Activated CD4-positive, alpha-beta T cell treated with anti-CD3 and anti-CD28 coated beads, Interleukin-2, amount 50 U/mL, for 1 hour (primary cell): ENCODE measurements at places on chromosomes 5 and 9.
A peak's percentile ranks its signal among the peaks of the same experiment; 100 is the strongest.

DNA sequence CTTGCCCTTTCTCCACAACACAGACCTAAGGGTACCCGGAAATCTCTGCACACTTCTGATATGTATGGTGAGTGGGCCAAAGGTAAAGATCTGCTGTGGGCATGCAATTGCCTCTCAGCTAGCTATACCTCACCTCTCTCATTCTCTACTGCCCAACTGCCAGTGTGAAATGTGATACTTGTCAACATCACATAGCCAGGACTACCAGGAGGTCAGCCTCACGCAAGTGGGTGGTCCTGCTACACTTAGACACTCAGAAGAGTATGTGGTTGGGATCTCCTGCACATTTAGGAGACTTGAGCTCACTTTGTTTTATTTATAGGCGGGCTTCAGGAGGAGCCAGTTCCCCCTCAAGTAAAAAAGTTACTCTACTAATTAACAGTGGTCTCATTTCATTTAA, 88.0 kb upstream of the MAN2A1 start:
- DNase-seq: no peak

- DNase-seq: no peak
Measured at GRCh38 chr9:127133739-127134167, 11.3 kb upstream of the ANGPTL2 start.

GRCh38 chr5:36744773-36745589, 131.6 kb upstream of the NIPBL start:
- DNase-seq: peak; percentile 22

GRCh38 chr9:38622288-38622674, 1.9 kb upstream of the ANKRD18A start:
- peak; percentile 4 for DNase-seq

DNA sequence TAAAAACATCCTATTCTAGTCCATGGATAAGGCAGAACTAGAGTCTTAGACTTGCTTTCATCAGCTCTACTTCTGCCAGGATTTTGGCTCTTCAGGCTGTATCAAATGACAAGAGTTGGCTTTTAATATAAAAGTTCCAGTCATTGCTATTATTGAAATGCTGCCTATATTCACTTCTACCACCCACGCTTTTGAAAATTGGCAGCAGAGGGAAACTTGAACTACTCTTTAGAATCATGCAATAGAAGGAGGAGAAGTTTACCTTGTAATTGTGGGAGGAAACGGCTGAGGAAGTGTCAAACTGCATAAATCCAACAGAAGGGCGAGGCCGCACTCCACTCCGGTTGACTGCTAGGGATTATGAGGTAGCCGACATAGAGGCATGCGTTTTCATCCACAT, 122.6 kb upstream of the BASP1 start:
- no peak for DNase-seq

- no peak for DNase-seq
Measured at GRCh38 chr5:14258840-14259239, 115.7 kb downstream of the TRIO start.

- no peak for DNase-seq
Measured at GRCh38 chr5:1213508-1214162, 11.5 kb upstream of the SLC6A18 start.

DNA sequence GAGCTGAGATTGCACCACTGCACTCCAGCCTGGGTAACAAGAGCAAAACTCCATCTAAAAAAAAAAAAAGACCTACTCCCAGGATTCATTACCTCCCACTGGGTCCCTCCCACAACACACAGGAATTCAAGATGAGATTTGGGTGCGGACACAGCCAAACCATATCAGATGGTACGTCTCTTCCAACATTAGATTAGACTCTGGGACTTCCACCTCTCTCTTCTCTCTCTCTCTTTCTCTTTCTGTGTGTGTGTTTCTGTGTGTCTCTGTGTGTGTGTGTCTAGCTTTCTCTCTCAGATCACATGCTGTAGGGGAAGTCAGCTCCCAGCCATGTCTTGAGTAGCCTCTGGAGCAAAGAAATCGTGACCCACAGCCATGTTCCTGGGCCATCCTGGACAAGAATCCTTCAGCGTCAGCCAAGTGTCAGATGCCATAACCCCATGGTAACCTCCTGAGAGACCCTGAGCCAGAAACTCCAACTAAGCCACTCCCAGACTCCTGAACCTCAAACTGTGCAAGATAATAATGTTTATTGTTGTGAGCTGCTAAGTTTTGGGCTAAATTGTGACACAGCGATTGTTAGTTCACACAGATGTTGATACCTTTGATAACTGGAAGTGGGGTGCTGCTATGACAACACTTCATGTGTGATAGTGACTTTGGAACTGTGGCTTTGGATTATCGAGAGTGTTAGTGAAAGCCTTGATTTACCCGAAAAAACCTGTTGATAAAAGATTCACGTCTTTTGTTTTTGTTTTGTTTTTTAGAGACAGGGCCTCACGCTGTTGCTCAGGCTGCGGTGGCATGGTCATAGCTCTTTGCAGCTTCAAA, 4.1 kb upstream of the CMBL start:
- DNase-seq: no peak

DNA sequence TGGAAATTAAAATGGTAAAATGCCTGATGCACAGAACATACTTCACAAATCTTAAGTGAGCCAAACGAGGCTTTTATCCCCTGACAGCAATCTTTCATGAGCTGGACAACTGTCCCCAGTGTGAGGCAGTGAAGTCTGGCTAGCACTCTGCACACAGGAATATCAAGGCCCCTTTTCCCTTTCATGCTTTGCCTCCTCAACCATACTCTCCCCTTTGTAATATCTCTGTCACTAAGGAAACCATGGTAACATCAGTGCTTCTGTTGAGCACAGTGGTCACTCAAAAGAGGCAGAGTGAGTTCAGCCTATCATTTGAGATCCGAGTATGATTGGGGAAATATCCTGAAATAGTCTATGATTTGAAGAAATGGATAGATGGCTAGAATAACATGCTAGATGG, 318.3 kb downstream of the ENC1 start:
- DNase-seq: no peak

DNA sequence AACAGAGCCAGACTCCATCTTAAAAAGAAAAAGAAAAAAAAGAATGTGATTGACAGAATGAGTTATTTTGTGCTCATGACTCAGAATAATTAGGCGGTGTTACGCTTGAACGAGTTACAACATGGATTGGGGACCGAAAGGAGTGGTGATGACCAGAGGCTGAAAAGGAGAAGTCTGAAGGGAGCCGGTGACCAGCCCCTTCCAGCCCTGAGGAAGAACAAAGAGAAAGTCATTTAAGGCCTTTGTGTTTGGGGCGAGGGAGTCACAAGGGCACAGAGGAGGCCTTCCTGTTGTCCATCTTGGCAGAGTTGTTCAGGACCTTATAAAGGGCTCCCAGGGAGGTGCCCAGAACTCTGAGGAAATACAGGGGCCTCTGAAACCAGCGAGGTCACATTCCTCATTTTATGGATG, 131.6 kb downstream of the GOLPH3 start:
- DNase-seq: no peak

DNA sequence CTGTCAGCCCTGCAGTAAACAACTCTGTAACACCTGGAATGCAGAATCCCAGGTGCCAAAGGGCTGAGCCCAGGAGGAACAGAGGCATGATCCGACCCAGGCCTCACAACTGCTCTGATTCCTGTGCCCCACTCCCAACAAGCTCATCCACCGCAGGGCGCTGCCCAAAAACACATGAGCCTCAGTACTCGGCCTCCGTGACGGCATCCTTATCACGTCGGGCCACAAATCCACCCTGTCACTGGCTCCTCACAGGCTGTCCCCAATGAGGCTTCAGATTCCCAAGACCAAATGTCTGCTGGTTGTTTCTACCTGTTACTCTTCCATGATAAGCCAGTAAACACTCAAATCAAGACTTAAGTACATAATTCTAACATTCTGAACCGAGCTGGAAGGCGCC, 15.2 kb downstream of the QSOX2 start:
- DNase-seq: no peak

GRCh38 chr5:172106511-172107356, 81.3 kb downstream of the STK10 start:
- peak; percentile 69 for DNase-seq

DNA sequence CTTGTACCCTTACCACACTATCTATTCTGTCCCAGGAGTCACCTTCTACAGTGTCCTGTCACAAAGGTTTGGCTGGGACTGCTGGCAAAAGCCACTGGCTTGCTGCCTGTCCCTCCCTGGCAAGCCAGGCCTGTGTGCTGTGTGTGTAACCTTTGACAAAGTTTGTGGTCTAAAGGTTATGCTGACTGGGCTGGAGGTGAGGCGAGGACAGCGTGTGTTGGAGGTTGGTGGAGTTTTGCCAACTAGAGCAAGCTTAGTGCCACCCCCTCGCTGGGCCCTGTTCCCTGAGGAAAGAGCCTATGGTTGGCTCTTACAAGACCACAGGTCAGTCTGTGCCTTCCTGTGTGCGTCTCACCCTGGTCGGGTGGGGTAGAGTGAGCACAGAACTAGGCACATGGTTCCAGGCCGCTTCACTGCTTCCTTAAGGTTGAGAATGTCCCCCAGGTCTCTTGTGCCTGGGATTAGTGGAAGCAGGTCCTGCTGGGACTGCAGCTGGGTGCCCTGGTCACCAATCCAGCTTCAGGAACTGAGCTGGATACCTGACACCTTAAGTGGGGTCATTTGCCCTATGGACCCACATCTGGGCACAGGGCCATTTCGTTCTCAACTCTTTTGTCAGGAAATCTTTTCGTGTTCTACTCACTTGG, 152.2 kb downstream of the GADD45G start:
- DNase-seq: no peak

DNA sequence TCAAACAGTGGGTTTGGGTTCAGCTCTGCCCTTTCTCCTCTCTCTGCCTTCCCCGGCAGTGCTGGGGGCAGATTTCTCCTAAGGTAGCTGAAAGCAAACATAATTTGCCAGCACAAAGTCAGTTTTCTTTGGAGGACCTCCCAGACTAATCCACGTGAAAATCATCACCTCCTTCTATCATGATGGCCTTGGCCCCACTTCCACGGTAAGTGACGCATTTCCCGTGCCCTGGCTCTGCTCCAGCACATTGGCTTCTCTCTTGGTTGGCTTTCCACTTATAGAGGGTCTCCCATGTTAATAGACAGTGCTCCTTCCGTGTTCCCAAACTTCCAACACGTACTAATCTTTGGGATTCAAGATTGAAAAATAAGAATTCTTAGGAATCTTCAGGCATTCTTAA, 74.1 kb upstream of the TRIO start:
- DNase-seq: no peak
